ENCODE measurements at places on chromosomes 11 and 22.
A peak's percentile ranks its signal among the peaks of the same experiment; 100 is the strongest.

DNA sequence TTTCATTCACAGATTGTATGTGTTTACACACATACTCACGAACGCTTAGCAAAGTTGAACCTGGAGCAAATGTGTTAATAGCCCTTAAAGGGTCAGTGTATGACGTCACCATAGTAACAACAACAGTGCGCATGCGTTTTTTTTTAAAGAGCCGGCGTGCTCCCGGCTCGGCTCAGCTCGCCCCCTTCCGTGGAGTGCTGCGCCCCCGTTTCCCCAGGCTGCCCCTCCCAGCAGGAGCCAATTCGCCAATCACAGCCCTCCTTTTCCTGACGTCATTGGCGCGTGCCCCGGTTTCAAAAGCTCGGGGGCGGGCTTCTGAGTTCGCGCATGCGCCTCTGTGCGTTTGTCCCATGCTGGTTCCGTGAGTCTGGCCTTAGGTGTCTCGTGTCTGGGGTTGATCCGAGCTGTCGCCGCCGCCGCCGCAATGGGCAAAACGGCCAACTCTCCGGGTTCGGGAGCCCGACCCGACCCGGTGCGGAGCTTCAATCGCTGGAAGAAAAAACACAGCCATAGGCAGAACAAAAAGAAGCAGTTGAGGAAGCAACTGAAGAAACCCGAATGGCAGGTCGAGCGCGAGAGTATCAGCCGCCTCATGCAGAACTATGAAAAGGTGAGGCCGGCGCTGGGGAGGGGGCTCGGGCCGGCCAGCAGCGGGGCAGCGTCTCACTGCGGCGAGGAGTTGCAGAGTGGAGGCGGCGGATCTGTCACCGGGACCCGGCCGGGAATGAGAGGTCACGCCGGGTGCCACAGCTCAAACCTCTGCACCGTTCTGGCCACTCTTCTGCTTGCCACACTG is at the start of gene DDX10:
DDX10 (plus strand) TSS at position 340 of the 796 bp plus-strand sequence; CDS start at position 425, 85 bp downstream.
- peak; percentile 98 for DNase-seq

DNA sequence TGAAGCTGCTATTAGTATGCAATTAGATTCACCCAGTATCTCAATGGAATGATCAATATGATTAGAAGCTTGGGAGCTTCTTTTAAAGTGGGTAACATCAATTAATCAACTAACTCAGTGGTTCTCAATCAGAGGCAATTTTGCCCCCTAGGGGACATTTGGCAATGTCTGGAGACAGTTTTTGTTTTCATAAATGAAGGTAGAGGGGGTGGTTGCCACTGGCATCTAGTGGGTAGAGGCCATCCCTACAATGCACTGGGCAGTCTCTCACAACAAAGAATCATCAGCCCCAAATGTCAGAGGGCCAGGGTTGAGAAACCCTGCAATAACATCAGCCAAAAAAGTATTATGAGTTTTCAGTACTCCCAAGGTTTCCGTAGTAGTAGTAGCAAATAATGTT is 5.9 kb upstream of the AMOTL1 start:
- DNase-seq, result no peak

DNA sequence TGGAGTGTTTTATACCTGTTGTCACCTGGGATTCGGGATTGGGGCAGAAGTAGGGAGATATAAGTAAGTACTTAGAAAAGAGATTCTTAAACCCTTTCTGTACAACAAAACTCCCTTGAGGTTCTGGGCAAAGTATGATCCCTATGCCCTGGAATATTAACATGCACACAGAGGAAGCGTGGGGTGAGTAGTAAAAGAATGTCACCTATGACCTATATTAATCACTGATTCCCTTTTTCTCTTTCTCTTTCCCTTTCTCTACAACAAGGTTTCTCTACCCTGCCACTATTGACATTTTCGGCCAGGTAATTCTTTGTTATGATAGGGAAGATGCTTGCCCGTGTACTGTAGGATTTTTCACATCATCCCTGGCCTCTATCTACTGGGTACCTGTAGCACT is 209.7 kb upstream of the PLET1 start:
- DNase-seq, result no peak

DNA sequence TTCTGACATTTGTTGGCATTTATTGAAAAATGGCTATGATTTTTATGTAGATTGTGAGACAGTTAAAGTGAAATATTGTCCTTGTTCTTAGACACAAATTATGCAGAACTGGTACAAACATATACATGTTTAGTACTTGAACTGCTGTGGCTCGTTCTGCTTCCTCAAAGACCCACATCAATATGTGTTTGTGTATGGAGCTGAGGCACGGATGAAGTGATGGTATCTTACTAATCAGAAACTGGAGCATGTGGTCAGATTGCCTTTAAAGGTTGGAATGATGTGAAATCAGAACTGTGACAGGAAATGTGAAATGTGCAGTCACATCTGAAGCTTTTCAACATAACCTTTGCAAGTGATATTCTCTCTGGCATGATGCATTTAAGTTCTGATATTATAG is 130.4 kb downstream of the NAV2 start:
- DNase-seq, result no peak

DNA sequence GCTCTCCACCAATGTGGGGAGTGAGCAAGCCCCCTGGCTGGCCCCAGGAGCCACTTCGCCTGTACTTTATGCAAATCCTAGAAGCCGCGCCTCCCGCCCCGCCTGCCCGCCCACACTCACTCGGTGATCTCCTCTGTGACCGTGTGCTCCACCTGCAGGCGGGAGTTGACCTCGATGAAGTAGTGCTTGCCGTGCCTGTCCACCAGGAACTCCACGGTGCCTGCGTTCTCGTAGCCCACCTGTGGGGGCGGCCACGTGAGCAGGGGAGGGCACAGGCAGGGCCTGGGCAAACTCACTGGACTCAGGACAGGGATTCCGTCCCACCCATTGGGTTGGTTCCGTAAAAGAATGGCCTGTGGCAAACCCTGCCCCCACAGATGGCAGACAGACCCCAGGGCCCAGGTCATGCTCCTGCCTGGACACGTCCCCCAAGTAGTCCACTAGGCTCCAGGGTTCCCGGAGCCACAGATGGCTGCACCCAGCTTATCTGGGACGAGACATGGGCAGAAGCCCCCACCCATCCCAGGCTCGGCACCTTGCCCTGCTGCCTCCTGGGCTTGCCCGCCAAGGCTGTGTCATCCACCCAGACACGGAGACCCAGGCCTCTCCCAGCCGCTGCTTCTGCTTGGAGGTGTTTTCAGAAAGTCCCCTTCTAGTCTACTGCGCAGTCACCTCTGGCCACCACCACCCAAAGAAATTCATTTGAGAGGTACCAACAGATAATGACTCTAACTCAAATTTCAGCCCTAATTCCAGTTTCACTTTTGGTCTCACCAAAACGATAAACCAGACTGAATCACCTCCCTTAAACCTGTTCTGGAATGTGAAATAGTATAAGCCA is 12.1 kb downstream of the LRFN4 start:
- DNase-seq, result peak; percentile 68

GRCh38 chr11:125335106-125335505 is 161.0 kb downstream of the FEZ1 start:
- DNase-seq, result no peak

DNA sequence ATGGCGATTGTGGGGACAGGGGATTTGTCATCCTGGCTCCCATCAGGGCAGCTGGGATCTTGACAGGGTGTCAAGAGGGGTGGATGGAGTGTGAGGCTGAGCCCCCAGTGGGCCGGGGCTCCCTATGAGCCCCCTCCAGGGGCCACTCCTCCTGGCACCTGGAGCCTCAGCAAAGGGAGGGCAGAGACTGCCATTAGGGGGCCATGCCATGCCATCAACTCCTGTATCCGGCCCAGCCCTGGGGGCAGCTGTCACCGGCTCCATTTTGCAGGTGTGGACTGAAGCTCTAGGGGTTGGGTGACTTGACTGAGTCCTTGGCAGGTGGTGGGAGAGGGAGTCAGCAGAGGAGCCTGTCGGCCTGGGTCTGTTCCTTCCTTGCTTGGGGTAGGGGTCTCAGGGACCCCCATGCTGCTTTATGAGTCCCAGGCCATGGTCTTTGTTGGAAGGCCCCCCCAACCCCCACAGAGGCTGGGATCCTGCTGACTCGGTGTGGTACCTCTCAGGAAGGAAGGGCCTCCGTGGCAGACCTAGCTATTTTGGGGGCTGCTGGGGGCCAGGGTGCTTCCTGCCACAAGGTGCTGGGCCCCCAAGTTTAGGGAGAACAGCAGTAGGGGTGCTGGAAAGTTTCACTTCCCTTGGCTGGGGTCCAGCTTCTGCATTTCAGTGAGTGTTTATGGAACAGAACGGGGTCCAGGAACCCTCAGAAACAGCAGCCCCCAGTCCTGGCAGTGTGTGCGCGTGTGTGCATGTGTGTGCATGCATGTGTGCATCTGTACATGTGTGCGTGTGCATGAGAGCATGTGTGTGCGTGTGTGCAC is 1.5 kb downstream of the ACY3 start:
- no peak for DNase-seq

- no peak for DNase-seq
Observed at GRCh38 chr11:44614281-44614775, 48.9 kb downstream of the CD82 start.

DNA sequence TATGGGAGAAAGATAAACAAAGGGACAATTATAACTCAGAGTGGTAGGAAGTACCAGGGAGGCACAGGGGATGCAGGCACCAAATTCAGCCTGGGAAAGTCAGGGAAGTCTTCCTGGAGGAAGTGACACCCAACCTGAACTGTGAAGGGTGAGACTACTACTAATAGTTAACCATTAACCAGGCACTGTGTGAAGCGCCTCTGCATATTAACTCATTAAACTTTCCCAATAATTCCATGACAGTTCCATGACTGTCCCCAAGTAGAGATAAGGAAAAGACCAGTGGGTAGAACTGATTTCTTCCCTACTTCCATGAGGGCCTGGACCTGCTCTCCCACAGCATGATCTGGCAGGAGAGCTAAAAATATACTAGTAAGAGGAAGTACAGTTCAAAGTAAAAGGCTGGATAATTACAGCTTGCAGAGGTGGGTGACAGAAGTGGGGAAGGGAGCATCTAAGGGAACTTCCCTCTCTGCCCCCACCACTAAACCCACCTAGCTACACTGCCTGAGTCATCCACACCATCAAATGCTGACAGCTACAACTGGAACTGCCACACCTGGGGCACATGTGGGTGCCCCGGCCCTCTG is 4.7 kb upstream of the AP1B1 start:
- no peak for DNase-seq

- DNase-seq, result no peak
Observed at GRCh38 chr11:16226245-16226644, 130.1 kb downstream of the SOX6 start.

DNA sequence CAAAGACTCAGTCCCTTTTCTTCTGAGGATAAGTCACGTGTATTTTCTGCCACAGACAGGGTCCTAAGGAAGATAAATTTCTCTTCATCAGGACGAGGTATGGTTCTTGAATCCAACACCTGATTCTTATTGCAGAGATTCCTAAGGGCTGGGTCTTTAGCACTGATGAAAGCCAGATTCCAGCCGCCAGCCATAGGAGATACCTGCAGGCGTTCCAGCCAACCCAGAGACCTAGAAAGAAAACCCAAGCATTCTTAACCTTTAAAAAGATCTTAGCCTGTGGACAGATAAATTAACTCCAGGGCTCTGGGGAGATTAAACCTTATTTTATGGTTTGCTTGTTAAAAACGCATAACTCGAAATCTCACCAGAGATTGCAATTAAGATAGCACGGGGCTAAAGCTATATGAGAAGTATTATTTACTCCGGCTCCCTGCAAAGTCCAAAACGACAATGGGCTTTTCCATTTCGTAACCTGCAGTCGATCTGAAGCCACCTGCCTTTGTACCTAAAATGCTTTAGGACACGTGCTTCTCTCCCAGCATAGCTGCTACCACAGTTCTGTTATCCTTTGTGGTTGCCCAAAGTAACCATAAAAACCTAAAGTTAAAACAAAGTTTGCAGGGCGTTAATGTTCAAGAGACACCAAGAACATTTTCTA is 104.5 kb downstream of the NXPE2 start:
- DNase-seq, result no peak

- no peak for DNase-seq
Observed at GRCh38 chr11:44817207-44817949, 90.6 kb downstream of the TSPAN18 start.

GRCh38 chr11:71518506-71519471 is 8.3 kb upstream of the KRTAP5-7 start:
- no peak for DNase-seq

DNA sequence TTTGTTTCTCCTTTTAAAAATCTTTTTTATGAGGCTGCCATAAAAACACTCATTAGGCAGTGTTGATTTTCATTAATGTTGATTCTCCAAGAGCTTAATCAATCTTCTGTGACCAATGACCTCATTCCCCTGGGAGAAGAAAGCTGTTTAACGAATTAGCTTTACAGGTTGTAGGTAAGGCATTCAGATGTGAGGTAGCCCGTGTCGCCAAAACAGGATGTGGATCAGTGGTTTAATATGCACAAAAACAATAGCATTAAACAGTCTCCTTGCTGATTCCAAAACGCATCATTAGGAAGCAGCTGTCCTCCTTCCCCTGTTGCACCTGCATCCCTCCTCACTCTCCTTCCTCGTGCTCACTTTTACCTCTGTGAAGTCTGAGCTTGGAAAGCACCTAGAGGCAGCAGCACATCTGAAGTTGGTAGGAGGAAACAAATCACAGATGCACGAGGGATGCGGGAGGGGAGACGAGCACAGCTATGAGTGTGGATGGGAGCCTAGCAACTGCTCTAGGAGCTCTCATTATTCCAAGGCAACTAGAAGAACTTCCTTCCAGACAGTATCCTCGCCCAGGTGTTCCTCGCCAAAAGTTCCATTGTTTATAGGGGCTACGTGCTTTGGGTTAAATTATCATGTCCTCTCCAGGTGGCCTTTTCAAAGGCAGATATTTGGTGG is 179.4 kb upstream of the SNX19 start:
- no peak for DNase-seq

DNA sequence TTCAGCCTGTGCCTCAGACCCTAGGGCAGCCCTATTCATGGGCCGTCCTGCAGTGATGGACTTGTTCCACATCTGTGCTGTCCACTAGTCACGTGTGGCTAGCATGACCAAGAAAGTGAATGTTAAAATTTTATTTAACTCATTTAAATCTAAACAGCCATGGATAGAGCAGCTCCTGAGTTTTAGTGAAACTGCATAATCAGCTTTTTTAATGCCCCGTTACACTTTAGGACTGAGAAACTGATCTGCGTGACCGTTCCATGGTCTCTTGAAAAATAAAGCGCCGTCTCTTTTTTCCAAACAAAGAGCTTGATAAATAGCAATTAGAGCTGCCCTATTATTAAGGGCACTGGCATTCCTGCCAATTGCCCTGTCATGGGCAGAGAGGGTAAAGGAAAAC is 76.5 kb upstream of the SNX19 start:
- no peak for DNase-seq

- no peak for DNase-seq
Observed at GRCh38 chr22:37430941-37431340, 3.7 kb upstream of the ELFN2 start.

DNA sequence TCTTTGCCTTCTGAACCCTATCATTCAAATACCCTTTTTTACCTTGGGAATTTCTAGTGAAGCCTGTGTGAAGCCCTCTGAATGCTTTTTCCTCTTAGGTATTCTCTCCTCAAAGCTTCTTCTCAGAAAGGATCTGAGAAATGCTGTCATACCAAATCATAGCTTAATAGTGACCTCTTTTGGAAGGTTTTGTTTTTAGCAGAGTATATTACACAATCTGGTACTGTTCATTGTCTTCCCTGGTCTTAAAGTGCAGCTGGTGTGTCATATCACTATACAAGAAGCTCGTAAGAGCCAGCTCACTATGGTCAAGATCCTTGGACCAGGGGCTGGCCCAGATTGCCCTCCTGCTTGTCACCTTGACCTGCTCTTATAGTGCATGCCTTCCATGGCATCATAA is 204.4 kb upstream of the ANO5 start:
- DNase-seq, result no peak

GRCh38 chr11:12042215-12042676 is 33.8 kb upstream of the DKK3 start:
- no peak for DNase-seq

Measured in stimulated activated CD8-positive, alpha-beta memory T cell treated with anti-CD3 and anti-CD28 coated beads, Interleukin-15, amount 100 ng/mL, for 4 hours (primary cell).